ENCODE measurements at places on chromosomes 2 and 18.

GRCh38 chr2:128424406-128425171 is 105.9 kb upstream of the HS6ST1 start:
- DNase-seq, result no peak

DNA sequence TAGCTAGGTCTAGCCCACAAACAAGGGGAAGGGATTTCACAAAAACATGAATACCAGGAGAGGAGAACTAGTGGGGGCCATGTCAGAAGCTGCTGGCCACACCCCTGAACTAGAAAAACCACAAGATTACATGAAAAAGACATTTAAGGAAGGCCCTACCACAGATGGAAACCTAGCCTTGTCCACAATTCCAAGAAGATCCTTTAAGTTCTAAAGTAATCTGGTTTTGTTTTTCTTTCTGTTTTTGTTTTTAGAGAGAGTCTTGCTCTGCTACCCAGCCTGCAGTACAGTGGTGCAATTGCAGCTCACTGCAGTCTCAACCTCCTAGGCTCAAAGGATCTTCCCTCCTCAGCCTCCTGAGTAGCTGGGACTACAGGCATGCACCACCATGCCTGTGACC is 34.2 kb upstream of the CAB39 start:
- no peak for DNase-seq

- DNase-seq, result no peak
Observed at GRCh38 chr2:33186937-33187336, 240.2 kb downstream of the LTBP1 start.

GRCh38 chr2:169715379-169716237 is 18.0 kb upstream of the KLHL23 start:
- no peak for DNase-seq

DNA sequence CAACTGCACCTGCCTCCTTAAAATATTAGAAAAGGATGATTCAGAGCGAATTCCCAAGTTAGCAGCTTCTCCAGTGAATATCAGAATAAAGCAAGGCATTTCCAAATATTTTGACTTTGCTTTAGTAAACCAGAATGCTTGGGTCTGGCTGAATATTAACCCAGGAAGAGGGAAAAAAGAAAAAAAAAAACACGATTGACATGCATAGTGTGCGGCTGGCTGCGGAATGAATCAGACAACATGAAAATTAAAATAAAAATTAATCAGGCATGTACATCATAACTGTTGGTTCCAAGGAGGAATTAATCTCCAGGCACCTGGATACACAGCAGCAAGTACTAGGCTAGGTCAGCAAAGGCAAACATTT is 105.8 kb upstream of the NCKAP5 start:
- DNase-seq, result no peak

DNA sequence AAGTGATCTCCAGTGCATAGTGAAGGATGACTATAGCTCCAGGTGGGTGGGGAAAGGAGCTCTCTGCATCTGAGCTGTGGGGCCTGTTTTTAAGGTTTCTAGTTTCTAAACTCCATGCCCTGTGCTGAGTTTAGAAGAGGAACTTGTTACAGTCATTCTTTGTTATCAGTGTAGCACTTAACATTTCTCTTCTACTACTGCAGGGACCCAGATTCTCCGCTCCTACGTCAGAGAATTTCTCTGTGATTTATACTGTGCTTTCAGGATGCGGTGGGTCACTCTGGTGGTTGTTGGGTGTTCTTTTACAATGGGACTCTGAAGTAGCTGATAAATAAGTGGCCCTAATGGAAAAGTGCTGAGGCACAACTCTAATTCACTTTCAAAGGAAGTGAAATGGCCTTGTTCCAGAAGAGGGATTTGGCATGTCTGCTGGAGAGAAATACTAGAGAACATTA is 122.0 kb downstream of the WDSUB1 start:
- DNase-seq, result no peak

DNA sequence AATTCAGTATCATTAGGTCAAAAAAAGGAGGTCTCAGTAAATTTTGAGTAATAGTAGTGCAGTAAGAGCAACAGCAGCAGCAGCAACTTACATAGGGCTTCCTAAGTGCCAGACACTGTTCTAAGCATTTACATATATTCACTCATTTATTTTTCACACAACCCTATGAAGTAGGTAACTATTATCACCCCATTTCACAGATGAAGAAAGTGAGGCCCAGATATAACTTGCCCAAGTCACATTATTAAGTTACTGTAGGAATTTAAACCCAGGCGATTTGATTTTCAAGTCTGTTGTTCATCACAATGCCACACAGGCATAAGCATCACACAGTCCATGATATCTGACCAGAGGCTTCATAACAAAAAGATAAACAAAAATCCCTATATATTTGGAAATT is 90.2 kb upstream of the DTNB start:
- no peak for DNase-seq

DNA sequence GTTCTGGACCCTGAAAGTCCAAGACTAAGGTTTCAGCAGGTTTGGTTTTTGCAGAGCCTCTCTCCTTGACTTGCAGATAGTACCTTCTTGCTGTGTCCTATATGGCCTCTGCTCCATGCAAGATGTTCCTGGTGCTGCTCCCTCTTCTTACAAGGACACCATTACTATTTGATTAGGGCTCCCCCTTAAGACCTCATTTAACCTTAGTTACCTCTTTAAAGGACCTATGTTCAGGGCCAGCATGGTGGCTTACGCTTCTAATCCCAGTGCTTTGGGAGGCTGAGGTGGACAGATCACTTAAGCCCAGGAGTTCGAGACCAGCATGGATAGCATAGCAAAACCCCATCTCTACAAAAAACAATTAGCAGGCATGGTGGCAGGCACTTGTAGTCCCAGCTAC is 179.0 kb downstream of the SLC39A10 start:
- DNase-seq, result no peak

DNA sequence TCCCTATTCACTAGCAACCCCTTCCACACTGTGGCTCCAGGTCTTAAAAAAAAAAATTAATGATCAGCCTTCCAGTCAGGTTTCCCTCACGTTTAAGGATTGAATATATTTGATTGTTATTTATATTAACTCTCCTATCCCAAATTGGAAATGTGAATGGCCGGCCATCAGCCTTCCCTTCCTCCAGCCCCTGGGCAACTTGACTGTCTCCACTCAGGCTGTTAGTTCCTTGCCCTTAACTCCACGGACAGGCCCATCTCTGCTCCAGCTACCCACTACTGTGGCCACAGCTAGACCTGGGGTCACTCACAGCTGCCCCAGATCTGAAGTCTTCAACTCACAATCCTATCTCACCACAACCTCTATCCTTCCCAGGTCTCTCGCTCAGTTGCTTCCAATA is 39.9 kb downstream of the THOC1 start:
- no peak for DNase-seq

GRCh38 chr2:99819766-99820165 is 322.6 kb downstream of the AFF3 start:
- no peak for DNase-seq

- no peak for DNase-seq
Observed at GRCh38 chr2:40454321-40454720, 2.4 kb upstream of the SLC8A1 start.

DNA sequence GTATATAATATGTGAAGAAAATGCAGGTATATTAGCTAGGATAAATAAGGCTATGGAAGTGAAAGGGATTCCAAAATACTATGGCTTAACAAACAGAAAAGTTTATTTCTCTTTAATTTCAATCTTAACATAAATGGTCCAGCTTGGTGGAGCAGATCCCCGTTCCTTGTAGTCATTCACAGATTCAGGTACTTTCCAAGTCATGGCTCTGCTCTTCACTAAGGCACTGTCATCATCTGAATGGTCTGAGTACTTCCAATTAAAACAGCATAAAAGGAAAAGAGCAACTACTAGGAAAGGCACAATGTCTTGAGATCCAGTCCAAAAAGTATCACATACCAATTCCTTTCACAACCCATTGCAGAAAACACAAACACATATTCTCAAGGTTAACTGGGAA is 63.4 kb downstream of the OLA1 start:
- DNase-seq, result no peak

- no peak for DNase-seq
Observed at GRCh38 chr18:3453540-3454364, 3.8 kb downstream of the TGIF1 start.

GRCh38 chr2:162073888-162074631 is at the start of gene DPP4:
TSS of gene DPP4 (minus strand) at chr2:162074215. CDS start at chr2:162073981, 234 bp downstream.
- DNase-seq, result peak; percentile 53

DNA sequence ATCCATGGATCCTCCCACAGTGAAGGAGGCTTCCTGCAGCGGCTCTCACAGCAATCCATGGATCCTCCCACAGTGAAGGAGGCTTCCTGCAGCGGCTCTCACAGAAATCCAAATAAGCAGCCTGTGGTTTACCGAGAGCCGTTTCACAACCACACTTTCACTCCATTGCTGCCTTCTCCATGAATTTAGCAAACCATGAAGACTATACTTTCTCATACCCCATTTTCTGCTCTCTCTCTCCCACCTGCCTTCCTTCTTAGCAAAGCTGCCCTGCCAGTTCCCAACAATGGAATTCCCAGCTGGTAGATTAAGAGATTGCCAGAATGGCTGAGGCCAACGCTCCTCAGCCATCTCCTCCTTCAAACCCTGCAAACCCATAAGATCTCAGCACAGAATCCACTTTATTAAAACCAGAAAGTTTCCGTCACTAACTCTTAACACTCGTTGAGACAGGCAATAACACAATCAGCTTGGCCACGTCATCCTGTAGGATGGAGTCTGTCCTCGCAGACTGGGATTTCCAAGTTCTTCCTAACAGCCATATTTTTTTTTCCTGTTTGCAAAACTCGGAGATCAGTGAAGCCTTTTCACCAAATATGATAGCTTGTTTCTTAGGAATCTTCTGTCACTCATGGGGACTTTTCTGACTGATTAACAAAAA is 162.2 kb downstream of the PXDN start:
- DNase-seq, result no peak

GRCh38 chr2:8414946-8415879 is 266.6 kb upstream of the ID2 start:
- DNase-seq, result no peak

GRCh38 chr2:200716386-200716785 is 95.3 kb upstream of the BZW1 start:
- no peak for DNase-seq

- DNase-seq, result no peak
Observed at GRCh38 chr2:172861656-172862476, 126.2 kb downstream of the RAPGEF4 start.

- DNase-seq, result no peak
Observed at GRCh38 chr2:33588232-33588631, 10.9 kb downstream of the FAM98A start.

GRCh38 chr18:36693931-36694620 is 134.7 kb downstream of the TPGS2 start:
- DNase-seq, result no peak

- no peak for DNase-seq
Observed at GRCh38 chr18:78579854-78580577, 399.6 kb upstream of the SALL3 start.

DNA sequence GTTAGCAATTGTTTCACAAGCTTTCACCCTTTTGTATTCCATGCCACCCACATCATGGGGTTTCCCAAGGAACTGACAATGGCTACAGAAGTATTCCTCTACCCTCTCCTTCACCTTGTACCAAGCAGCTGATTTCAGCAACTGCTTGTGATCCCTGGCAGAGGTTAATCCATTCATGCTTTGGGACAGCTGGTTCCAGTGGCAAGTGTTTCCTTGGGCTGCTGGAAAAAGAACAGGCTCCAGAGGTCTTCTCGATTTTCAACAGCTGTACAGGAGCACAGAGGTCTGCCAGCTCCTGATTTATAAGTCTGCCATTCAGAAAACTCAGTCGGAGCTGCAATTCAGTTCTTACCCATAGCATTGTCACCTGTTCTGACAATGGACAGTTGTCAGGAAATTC is 239.2 kb upstream of the CWC22 start:
- DNase-seq, result no peak

- DNase-seq, result no peak
Observed at GRCh38 chr2:60354713-60355112, 198.7 kb downstream of the BCL11A start.

DNA sequence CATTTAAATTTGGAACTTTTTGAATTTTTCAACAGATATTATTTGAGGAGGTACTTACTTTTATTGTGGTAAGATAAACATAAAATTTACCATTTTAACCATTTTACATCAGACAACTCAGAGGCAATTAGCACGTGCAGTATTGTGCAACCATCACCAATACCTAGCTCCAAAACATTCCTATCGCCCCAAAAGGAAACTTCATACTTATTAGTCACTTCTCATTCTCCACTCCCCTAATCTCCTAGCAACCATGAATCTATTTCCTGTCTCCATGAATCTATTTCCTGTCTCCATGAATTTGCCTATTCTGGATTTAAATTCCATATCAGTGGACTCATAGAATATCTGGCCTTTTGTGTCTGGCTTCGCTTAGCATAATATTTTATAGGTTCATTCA is 69.9 kb upstream of the FAM136A start:
- DNase-seq, result no peak

- DNase-seq, result no peak
Observed at GRCh38 chr2:240628808-240629618, 3.7 kb downstream of the GPR35 start.

DNA sequence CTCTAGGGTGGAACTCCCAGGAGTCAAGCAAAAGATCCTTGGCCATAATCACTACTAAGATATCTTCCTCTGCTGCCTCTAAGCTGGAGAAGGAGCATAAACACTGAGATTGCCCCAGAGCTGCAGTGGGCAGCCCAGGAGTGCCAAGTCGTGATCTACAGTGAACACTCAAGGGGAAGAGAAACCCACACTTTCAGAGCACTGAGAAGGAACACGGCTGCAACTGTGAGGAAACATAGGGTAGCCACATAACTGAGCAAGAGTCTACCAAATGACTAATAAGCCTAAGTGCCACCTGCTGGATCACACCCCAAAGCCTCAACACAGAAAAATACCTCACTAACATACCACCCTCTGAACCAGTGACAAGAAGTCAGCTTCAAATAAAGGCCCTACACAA is 79.6 kb upstream of the RAB12 start:
- DNase-seq, result no peak

DNA sequence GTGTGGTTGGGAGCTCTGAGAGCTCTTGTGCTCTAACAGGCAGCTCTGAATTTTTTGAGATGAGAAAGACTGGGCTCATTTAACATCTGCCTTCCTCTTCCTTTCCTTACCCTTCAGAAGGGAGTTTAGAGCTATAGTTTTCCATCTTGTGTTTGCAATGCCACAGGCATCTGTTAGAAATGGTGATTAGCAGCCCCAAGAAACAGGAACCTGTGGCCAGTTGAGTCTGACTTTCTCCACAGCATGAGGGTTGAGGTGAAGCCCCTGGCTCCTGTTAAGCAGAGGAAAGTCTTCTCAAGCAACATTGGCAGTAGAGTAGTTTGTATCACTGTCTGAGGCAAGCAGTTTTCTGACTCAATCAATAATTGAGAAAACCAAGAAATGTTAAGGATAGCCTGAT is 577.4 kb downstream of the ZEB2 start:
- no peak for DNase-seq

DNA sequence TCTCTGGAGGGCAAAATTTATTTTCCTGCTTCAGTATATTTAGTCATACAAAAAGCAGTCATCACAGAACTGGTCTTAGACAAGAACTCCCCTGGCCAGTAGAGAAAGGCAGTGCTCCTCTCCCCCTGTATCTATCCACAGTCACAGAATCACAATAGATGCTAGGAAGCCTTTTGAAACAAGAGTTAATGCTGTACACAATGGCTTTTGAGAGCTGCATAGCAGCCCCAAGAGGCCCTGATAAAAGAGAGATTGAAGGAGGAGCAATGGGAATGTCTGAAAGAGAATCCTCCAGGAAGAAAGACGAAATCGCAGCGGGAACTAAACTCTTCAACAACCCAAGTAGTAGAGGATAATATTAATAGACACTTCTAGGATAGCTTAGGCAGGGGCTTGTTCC is 330.2 kb downstream of the RBM43 start:
- no peak for DNase-seq

GRCh38 chr18:24799720-24800119 is 339.3 kb downstream of the HRH4 start:
- DNase-seq, result no peak
